ENCODE measurements at places on chromosomes 6 and 20.

GRCh38 chr6:158620963-158621693, 23.4 kb downstream of the DYNLT1 start:
- DNase-seq = no peak

GRCh38 chr6:45901767-45902650, 113.7 kb downstream of the CLIC5 start:
- DNase-seq = no peak

DNA sequence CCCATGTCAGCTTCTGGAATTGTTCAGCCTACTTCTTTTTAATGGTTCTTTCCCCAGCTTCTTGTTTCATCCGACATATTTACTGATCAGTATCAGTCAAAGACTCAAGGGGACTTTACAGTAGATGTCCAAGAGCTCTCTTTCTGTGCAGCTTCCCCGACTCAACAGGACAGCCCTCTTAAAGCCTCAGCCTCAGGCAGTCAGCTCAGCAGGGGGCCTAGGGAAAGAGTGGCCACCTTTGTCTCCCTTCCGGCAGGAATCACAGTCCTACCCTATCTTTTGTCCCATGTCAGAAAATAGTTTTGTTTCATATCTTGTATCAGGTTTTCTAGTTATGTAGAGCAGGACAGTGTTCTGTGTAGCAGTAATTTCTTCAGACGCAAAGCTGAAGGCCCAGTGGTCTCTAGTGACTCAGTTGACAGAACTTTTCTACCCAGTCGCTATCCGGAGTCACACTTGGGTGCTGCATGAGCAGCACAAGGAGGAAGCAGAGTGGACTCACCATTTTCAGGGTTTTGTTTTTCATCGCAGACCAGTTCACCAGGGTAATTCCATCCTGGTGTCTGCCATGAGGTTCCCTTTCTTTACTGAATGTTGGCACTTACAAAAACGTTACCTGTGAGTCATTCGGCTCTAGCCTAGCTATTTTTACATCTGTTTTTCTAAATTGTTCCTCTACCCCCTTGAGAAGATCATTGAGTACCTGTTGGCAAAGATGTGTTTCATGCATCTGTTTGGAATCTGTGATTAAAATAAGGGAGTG, 47.7 kb downstream of the SPATA2 start:
- no peak for DNase-seq

DNA sequence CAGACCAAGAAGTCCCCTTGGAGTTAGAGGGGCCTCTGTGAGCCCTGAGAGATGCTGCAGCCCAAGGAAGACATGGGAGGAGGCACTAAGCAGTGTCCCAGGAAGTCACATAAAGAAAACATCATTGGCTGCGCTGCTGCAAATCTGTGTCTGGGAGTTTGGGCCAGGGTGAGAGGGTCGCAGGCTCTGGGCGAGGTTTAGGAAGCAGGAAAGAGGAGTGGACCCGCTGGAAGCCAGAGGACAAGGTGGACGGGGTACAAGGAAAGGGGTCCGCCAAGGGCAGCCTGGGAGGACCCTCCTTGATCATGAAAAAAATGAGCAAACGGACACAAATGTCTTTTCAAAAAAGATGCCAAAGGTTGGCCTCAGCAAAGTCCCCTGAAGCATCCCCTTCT, 15.5 kb upstream of the SERPINB1 start:
- no peak for DNase-seq

DNA sequence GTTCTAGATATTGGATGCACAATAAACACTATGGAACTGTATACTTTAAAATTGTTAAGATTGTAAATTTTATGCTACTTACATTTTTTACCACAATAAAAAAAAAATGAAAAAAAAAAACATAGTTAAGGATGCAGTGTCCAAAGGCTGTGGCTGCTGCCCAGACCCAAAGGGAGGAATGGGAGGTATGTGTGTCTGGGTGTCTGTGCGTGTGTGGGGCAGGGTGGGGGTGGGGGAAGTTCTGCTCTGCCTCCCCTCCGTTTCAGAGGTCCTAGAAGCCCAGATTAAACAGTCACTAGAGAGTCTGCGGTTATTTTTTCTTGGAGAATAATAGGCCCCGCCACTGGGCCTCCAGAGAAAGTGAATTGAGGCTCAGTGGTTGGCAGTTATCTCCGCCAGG, 136.4 kb upstream of the ARMC2 start:
- DNase-seq = no peak

GRCh38 chr6:37168163-37168758, 1.7 kb upstream of the PIM1 start:
- DNase-seq = no peak

DNA sequence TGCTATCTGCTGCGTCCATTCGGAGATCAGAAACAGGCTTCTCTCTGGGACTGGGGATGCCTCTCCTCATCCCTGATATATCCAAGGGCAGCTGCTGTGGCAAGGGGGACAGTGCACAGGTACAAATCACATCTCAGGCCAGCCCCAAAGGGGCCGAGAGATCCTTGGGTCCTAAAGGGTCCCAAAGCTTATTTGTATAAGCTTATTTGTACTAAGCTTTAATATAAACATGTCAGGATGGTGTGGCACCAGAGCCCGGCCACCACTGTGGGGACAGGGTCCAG, 45.3 kb downstream of the FGD2 start:
- no peak for DNase-seq

GRCh38 chr6:3341467-3341866, 82.7 kb downstream of the PSMG4 start:
- no peak for DNase-seq

DNA sequence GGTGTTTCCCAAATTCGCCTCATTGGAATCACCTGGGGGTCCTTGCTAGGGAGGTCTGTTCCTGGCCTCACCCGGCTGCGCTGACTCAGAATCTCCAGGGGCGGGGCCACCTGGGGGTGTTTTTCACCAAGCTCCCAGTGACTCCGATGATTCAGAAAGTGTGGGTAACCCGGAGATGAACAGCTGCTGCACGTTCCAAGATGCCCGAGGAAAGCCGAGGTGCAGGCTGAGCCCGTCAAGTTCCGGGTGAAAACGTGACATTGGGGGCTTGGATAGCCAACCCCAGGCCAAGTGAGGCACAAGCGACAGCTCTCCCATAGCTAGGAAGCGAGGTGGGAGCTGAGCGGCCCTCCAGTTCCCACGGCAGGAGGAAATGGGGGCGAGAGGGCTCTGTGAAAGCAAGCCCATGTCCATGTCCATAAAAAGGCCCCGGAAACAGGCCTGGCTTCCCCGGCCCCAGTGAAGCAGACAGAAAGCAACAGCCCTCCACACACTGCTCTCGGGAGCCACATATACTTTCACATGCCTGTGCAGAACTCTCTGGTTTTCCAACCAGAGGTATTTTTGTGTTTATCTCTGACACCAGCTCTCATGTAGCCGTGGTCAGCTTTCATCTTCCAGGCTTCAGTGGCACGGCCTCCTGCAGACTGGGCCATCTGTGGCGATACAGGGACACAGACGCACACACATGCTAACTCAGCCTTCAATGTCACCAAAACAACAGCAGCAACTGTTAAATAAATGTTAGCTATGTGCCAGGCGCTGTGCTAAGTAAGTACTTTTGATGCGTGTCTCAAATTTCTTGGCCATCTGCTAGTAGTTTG, 90.7 kb upstream of the CCDC28A start:
- no peak for DNase-seq

DNA sequence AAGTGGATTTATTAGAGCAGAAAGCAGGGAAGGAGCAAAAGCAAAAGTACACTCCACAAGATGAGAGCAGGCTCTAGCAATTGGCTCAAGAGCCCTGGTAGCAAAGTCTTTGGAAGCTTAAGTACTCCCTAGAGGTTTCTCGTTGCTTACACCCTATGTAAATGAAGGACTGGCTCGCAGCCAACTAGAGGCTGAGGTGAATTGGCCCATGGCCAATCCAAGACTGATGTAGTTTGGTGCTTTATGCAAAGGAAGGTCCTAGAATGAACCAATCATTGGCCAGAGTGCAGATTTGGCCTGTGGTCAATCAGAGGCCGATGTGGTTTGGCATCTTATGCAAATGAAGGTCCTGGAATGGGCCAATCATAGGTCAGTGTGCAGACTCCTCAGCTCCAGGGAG, 191.3 kb upstream of the ARID1B start:
- DNase-seq = no peak

DNA sequence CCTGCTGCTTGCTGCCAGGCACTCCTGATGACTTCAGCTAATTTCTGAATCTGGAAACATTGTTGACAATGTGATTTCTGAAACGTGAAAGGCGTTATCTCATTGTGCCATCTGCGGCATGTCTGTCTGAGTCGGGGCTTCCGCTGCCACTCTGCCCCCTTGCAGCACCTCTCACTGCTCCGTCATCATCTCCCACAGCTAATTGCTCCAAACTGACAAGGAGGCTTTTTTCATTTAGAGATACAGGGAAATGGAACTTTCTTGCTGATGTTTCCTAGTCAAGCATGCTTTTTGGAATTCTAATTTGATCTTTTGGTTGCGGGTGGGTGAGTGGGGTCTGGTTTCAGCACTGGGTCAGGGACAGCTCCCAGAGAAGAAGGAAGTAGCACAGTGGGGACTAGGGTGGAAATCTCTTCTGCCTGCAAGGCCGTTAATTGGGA, 233.5 kb downstream of the DHX35 start:
- DNase-seq = no peak

DNA sequence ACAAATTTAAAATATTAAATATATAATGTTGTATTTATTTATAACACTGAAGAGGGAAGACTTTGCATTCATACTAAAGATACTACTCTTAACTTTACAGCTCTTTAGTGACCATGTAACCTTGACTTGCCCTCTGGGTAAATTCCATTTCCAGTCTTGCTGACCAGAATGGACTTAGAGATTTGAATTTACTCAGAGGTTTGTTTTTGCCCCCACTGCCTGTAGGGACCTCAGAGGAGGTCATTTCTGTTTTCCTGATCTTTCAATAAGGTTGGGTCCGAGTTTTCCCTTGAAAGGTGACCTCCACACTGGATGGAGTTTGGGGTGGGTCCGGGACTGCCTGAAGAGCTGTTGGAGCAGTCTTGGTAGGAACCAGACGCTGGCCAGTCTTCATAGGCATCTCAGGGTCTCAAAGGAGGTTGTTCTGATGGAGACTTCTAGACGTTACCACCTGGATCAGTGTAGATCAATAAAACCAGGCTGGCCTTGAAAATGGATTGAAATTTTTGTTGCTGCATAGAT, 26.0 kb downstream of the DCBLD1 start:
- DNase-seq = no peak

DNA sequence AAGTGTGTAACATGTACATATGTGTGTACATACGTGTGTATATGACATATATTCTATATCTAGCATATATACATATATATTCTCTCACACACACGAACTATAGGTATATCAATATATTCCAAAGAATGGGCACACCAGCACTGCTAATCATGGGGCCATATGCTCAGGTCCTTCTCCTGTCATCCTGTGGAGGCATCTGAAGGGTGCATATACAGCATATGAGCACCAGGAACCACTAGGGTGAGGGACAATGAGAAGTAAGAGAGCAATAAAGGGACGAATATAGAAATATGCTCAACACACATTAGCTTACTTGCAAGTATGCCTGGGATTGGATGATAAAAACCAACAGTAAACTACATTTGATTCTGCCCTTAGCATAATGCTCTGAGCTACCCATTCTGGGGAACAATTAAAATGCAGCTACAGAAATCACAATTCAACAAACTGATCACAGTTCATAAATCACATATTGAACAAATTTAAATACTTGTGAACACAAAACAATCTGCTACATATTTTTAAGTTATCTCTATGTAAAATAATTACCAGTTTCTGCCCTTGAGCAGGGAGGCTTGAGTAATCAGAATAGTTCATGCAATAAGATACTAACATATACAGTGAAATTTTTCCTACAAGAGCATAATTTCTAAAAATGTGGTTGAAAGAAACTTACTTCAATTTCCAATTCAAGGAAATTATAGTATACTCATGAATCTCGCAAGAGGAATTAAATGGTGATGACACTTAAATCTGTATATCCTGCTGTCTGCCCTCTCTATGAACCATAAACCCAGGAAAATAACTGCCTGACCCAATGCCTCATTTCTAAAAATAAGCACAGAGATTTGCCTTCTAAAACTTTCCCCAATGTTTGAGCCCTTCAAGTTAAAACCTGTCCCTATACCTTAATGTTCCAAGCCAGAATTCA, 272.2 kb upstream of the THEMIS start:
- no peak for DNase-seq

DNA sequence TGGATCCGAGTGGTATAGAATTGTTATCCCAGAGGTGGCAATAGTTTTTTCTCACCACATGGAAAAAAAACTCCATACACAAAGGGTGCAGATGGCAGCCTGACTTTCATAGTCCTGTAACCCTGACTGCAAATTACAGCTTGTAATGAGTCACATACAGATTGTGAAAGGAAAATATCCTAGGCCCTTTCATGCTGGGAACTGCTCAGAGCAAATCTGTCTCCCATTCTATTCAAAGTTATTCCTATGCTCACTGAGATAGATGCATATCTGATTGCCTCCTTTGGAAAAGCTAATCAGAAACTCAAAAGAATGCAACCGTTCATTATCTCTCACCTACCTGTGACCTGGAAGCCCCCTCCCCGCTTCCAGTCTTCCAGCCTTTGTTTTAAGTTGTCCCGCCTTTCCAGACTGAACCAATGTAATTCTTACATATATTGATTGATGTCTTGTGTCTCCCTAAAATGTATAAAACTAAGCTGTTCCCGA, 108.7 kb upstream of the MAP3K4 start:
- no peak for DNase-seq

DNA sequence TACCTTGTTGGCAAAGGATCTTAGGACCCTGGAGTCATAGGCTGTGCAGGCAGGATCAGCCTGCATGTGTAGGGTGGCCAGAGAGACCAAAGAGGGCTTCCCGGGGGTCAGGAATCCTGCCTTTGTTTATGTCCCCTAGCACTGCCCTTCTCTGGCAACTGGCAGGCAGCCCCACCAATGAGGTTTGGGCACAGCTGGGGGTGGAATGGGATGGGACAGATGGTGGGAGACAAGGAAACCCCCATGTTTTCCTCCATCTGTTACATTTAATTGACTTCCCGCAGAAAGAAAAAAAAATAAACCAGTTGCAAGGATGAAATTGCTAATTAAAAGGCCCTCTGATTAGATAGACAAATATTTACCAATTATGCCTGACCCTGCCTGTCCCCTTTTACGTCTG, 27.6 kb downstream of the CD40 start:
- no peak for DNase-seq

- DNase-seq = no peak
Observed at GRCh38 chr6:8859501-8859900, 424.2 kb upstream of the SLC35B3 start.

DNA sequence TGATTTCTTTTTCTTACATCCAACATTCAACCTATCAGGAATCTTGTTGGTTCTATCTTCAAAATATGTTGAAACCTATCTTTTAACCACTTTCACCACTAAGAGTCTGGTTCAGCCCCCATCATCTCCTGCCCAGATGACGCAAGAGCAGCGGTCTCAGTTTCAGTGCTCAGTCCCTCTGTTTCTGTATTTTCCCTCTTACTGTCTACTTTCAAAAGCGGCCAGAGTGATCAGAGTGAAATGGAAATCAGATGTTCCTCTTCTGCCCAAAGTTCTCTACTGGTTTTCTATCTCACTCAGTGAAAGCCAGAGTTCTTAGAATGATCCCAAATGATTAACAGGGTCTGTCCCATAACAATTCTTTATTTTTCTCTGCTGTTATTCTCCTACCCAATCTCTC, 147.9 kb upstream of the PDE7B start:
- DNase-seq = no peak

Measured in left hindlimb (tissue), 1 donor.